Stimulated activated CD8-positive, alpha-beta memory T cell treated with anti-CD3 and anti-CD28 coated beads, Interleukin-15, amount 100 ng/mL, for 48 hours (primary cell): ENCODE measurements at places on chromosomes 4 and X.

DNA sequence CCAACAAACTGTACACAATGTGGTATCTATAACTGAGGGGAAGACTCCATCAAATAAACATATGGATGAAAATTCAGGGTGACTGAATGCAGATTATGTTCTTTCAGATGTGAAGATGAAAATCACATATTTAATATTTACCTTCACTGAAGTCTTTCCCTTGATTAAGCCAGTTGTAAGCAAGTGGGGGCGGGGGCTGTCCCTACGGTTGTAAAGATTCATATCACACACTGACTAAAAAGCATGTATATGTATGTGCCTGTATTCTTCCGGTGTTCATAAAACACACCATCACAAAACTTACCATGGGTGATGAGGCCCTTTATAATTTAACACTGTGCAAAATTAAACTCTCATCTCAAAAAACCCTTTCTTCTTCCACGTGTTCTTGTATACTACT, 1.3 kb downstream of the TAB3 start:
- no peak for DNase-seq

DNA sequence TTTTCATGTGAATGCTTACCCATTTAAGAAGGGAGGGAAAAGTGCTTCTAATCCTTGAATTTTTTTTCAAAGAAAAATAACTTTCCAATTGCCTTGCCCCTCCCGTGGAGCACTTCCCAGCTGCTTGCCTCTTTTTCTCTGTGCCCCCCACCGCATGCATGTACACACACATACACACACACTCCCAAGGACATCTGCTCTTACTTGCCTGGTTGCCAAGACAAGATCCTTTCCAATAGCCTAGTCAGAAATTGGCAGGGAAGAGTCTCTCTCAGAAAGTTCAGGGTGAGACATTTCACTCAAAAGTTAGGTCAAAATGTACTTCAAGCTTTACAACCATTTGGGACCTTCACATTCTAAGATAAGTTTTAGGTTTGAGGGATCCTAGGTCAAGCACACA, 10.9 kb downstream of the HHIP start:
- no peak for DNase-seq

DNA sequence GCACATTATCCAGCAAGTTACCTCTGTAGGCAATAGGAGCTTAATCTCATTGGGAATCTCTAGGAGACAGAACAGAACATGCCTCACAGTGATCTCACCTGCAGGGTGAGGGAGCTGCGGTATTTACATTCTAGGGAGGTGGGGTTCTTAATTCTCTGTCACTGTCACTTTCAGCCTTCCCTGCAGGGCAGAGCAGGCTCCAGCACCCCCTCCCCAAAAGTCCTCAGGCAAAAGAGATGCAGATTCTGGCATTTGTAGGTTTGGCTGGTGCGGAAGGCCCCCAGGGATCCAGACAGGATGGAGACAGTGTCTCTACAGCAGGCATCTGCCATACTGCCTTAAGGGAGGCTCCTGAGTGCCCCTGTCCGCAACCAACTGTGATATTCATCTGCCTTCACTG, 166.4 kb upstream of the ATP6AP2 start:
- DNase-seq, result no peak

DNA sequence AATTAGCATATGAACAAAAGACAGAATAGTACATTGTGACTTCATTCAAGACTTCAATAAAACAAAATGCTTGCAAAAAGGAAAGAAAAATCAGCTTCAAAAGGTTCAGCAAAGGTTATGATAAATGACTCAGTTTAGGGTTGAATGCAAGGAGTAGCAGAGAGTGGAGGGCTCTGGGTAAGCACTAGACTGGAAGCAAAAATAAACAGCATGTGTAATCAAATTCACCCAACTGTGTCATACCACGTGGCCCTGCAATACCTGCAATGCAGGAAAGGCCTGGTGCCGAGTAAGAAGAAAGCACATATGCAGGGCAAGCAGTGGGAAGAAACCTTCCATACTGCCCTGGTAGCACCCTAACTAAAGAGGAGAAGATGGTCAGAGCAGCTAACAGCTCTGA, 88.7 kb downstream of the ATP11C start:
- DNase-seq, result no peak

- DNase-seq, result no peak
These were observed 2182.9 kb upstream of the TENM3 start for GRCh38 chr4:180060159-180060889.

GRCh38 chr4:109966891-109967481, 54.3 kb downstream of the EGF start:
- DNase-seq, result no peak

- DNase-seq, result no peak
These were observed 8.6 kb downstream of the DAPP1 start for GRCh38 chr4:99825272-99825671.

DNA sequence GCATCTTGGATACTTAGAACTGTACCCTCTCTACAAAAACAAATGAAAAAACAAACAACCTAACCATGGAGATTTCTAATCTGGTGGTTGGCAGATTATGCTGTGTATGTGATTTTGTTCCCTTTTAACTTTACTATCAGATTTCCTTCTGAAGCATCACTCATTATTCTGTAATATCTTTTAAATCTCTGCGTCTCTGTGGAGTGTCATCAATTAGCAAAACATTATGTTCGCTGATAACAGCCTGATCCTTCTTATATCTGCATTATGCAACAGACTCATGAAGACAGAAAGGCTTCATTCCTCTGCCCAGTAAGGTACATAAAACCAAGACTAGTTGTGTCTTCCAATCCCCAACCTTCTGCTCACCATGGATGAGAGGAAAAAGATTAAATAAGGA, 110.3 kb upstream of the PDE5A start:
- DNase-seq, result no peak

DNA sequence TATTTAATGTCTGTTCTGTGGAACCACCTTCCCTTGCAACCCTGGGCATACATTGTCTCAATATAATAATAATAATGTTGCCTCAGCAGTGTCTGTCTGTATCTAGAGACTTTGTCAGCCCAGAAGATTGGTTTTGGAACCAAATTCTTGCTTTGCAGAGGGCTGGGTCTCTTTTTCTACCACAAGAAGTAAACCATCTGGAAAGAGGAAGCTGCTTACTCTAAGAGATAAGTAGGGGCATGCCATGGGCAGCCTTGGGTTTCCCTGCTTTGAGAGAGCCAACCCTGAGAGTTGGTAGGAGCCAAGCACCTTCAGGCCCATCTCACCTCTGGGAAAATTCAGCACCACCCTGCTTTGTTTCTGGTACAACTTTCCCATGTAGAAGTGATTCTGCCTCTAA, 27.0 kb downstream of the TMEM31 start:
- no peak for DNase-seq

DNA sequence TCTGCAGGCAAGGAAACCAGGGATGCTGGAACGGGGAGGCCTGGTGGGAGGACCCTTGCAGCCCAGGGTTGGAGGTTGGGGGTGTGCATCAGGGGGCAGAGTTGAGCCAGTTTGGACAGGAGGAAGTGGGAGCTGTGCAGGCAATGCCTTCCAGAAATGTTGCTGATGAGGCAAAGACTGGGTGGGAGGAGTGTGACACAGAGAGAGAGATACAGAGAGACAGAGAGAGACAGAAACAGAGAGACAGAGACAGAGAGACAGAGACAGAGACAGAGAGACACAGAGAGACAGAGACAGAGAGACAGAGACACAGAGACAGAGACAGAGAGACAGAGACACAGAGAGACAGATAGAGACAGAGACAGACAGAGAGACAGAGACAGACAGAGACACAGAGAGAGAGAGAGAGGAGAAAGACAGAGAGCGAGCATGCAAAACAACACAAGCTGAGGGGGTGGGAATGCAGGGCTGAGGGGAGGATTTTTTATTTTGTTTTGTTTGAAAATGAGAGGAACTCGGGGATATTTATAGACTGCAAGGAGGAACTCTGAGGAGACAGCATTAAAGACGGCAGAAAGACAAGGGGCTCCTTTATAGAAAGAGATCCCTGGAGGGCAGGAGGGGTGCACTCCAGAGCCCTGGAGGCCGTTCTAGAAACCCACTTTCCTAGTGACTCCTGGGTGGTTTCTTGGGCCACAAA, 1.9 kb upstream of the HAUS3 start:
- DNase-seq, result no peak

DNA sequence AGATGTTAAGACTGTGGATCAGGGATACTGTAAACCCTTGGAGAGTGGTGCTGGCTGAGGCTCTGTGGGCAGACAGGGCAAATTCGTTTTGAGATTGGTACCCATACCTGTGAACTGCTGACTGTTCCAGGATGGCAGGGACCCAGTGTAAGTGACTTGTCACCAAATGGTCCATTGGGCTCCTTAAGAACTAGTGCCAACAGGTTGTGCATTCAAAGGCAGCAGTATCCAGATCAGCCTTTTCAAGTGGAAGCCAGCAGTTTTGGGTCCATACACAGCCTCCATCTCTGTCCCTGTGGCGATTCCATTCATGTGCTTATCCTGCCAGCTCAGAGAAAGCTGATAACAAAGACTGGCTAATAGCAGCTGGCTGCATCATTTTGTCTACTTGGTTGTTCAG, 84.0 kb upstream of the SCOC start:
- DNase-seq, result no peak

GRCh38 chrX:38458071-38458470, 103.3 kb upstream of the TSPAN7 start:
- no peak for DNase-seq

- DNase-seq, result no peak
These were observed 64.6 kb downstream of the KDM5C start for GRCh38 chrX:53160297-53160983.
